AG09319 (cell line): ENCODE measurements at places on chromosomes 1 and 21.

DNA sequence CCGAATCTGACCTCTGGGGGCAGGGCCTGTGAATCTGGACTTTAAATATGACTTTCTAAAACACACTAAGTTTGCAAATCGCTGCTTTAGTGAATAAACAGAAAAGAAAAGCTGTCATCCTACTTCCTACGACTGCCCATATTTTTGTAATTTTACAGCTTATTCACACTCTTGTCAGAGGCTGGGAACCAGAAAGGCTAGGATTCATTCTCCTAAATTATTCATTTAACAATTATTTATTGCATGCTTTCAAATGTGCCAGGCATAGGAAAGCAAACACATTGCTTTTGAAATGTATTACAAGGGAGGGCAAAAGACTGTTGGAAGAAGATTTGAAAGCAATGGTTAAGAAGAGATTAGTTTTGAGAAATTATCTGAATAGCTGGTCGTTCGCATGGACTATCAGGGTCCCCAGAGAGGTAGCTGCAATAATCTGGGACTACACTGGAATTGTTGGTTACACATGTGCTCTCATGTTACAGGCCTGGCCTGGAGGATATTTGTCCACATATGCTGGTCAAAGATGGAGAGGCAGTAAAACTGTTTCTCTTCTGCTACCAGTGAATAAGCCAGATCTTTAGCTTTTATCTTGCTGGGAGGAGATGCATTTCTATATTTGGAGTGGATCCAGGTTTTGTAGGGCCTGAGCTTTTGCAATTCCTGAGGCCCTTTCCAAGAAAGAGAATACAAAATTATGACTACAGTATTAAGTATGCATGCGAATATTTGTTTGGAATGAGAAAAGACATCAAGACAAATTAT, 29.6 kb upstream of the SFPQ start:
- DNase-seq = peak; percentile 82

- DNase-seq = no peak
Measured at GRCh38 chr1:223556414-223557129, 108.9 kb downstream of the CAPN8 start.

GRCh38 chr1:100971021-100971420, 54.6 kb downstream of the DPH5 start:
- no peak for DNase-seq

GRCh38 chr1:36905941-36906340, 128.4 kb downstream of the GRIK3 start:
- no peak for DNase-seq

- no peak for DNase-seq
Measured at GRCh38 chr1:11176081-11176706, 13.0 kb upstream of the ANGPTL7 start.

GRCh38 chr1:7475691-7476090, 295.4 kb upstream of the VAMP3 start:
- DNase-seq = no peak

DNA sequence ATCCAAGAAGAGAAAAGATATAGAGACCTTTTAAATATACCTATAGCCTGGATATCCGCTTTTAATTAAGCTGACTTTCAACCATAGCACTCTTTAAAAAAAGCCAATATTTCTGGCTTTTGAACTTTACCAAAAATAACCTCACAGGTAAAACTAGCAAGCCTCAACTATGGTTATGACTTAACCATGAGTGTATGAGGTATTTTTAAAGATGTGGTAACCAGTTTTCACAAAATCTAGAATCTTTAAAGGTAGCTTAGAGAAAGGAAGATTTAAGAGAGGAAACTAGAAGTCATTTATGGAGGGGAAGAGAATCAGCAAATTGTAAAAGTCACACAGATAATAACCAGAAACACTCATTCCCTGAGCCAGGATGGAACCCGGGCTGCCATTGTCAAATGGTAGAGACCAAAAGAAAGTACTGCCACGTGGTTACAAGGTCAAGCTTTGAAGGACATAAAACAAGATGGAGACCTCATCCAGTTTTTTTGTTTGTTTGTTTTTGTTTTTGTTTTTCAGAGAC, 288.4 kb upstream of the RGS18 start:
- no peak for DNase-seq

DNA sequence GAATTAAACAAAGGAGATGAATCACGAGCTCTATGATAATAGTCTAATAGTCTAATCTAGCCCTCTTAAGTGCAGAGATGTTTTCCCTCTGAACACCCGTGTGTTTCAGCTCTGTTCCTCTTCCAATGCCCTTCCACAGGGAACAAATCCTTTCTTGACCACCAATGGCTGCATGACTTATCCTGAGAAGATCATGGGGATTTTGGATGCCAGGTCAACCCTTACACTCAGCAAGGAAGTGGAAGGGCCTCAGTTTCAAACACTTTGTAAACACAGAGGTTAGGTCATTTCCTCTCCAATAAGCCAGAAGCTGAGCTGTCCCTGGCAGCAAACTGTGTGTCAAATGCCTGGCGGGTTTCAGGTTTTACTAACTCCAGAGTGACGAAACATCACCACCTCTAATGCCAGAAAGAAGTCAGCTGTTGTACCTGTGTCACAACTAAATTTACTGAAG, 200.0 kb downstream of the GABPA start:
- peak; percentile 67 for DNase-seq

DNA sequence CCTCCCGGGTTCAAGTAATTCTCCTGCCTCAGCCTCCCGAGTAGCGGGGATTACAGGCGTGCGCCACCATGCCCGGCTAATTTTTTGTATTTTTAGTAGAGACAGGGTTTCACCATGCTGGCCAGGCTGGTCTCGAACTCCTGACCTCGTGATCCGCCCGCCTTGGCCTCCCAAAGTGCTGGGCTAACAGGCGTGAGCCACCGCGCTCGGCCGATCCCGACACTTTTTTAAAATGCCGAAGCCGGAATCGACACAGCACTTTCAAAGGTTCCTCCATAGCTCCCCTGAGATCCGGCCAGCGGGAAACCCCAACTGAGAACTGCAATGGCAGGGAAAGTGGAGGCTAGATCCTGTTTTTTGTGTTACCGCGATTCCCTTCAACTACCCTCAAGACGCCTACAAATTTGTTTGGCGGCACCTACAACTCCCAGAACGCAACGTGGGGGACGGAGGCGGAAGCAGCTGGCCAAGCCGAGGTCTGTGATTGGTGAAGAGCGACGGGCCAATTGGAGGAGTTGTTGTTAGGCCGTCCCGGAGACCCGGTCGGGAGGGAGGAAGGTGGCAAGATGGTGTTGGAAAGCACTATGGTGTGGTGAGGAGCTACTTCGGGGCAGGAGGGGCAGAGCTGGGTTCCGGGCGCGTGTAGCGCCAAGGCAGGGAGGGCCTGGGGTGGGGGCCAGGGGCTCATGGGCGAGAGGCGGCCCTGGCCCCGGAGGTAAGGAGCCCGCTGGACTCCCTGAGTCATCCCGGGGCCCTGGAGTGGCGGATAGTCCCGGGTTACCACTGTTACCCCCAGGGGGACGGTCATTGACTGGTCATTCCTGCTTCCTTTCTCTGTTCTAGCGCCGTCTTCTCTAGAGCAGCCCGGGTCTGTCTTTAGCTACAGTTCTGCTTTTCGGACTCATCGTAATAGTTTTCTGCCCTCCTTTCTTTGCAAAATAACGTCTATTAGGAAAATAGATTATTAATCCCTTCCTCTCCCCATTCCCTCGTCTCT, at the start of gene PSMD4:
PSMD4 (plus strand) TSS at position 518 of the 997 bp plus-strand sequence; CDS start at position 567, 49 bp downstream.
- DNase-seq = peak; percentile 92

GRCh38 chr1:193589597-193590040, 403.2 kb upstream of the B3GALT2 start:
- no peak for DNase-seq

DNA sequence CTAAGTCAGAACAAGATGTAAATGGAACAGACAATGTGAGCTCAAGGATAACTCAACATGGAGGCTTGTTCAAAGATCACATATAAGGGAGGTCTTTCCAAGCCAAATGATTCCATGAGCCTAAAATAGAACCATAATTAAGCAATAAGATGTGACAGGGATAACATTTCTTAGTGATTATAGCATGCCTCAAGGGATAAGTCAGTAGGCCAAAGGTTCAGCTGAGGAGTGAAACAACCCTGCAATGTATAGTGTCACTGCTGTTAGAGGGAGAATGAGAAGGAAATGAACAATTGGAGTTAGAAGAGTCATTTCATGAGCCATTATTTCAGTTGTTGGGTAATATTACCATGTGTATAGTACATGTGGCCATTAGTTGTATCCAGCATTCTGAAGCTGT, 25.0 kb downstream of the GORAB start:
- no peak for DNase-seq

GRCh38 chr1:94622757-94623156, 81.2 kb upstream of the F3 start:
- no peak for DNase-seq

DNA sequence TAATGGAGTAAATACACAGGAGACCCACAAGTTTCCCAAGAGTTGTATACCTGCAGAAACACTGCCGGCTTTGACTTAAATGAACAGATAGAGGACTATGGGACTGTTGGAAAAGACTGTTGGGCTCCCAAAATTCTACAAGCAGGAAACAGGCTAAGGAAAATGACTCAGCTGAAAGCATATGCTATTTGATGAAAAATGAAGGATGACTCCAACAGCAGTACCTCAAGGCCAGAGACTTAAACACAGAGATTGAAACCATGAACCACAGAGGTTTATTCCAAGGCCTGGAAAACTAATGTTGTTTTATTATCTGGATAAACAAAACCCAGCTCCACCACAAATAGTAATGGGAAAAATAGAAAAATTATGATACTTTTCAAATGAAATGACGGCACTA, 187.7 kb downstream of the TNFSF18 start:
- no peak for DNase-seq

GRCh38 chr1:40438391-40439015, 11.8 kb upstream of the ZFP69B start:
- DNase-seq = no peak

GRCh38 chr1:229645324-229645993, 19.4 kb downstream of the URB2 start:
- DNase-seq = no peak

GRCh38 chr1:76508871-76509270, 358.4 kb upstream of the ST6GALNAC5 start:
- DNase-seq = no peak

DNA sequence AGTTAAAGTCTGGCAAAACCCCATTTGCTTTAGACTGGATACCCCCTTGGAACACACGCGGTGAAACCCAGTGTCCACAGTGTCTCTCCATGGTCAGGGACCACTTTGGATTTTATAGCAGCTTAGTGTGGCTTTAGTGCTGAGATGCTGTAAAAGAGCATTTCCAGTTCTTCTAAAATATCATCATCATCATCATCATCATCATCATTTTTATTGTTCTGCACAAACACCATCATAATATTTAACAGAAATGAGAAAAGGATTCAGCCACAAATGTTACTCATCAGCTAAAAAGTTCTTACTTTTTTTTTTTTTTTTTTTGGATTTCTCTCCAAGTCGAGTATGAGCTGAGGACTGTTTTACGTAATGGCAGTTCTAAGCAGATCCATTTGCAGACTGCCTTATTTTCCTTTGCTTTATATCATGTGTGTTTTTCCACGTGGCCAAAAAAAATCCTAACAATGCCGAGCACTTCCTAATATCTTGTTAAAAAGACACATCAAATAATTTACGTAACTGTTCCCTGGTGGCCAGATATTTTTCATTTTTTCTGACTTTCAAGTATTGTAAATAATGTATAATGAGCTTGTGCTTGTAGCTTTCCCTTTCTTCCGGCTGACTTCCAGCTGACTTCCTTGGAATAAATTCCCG, 62.8 kb downstream of the EVA1C start:
- peak; percentile 36 for DNase-seq

GRCh38 chr1:62159940-62160348, 34.7 kb upstream of the L1TD1 start:
- DNase-seq = no peak

DNA sequence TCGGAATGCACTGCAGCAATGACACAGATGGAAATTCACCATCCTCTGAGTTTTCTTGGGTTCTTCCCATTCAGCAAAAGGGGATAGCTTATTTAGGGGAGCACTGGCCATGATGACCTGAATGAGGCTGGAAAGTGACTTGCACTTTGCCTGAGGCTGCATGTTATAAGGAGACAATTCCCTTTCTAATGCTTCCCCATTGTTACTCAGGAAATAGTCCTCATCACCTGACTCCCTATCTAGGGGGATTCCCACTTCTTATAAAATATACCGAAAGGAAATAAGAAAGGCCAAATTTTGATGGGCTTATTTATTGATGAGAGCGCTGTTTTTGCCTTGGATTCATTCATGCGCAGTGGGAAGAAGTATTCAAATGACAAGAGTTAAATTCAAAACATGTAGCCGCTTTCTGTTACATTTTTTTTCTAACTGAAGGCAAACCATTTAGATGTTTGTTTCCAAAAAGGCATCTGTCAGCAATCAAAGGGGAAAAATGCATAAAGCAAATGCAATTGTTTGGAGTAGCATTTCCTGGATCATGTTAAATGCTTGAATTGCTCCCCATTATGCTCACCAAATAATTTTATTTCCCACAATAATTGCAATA, 220.3 kb upstream of the NFIA start:
- no peak for DNase-seq

GRCh38 chr1:106608841-106609240, 447.6 kb upstream of the PRMT6 start:
- no peak for DNase-seq

DNA sequence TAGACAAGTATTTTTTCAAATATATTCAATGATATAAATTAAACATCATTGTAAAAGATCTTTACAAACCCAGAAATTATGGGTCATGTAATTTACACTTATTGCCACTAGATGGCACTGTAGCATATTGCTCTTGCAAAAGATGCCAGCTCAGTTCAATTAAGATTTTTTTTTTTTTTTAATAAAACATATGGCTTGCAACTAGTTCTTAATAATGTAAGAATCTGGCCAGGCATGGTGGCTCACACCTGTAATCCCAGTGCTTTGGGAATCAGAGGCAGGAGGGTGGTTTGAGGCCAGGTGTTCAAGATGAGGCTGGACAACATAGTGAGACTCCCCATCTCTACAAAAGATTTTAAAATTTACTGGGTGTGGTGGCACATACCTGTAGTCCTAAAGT, 49.4 kb upstream of the DESI2 start:
- DNase-seq = no peak

DNA sequence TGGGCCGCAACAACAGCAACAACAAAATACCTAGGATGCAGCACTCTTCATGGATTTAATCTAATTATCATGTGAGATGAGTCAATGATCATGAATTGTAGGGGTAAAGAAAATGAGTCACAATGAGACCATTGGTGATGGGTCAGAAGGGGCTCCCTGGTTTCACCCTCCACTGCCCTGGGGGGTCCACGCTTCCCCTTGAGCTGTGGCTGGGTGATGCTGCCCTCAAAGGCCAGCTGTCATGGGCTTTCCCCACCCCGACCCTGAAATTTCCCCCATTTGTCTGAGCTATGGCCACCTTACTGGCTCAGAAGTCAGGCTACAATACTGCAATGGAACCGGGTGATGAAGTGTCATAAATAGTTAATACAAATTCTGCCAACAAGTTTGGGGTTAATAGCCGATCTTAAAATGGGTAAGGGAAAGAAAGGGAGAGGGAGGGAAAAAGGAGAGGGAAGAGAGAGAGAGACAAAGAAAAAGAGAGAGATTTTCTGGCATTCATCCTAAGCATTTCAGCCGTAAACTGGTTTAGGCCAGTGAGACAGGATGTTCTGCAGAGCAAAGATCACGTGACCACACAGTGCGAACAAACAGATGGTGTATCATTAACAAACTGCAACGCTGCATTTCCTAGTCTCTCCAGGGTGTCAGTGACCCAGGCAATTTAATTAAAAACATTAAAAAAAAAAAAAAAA, 143.4 kb upstream of the ERRFI1 start:
- peak; percentile 66 for DNase-seq

GRCh38 chr1:196115646-196116045, 492.6 kb downstream of the KCNT2 start:
- no peak for DNase-seq
